Upper lobe of right lung (tissue), 1 donor: ENCODE measurements at places on chromosomes 4 and X. TPM values are rescaled to one million over a fixed set of nuclear protein-coding genes. Genes with fewer than 3 reads are reported as not detected.

GRCh38 chrX:102765217-102765616 lies 44.7 kb downstream of the GPRASP3 start:
- no peak for DNase-seq
- no peak overlapping the region for H3K4me3 ChIP-seq
- no peaks in the 10 kb centered on the region for H3K36me3 ChIP-seq

Gene NHSL2
- 17.3 TPM for total RNA-seq

DNA sequence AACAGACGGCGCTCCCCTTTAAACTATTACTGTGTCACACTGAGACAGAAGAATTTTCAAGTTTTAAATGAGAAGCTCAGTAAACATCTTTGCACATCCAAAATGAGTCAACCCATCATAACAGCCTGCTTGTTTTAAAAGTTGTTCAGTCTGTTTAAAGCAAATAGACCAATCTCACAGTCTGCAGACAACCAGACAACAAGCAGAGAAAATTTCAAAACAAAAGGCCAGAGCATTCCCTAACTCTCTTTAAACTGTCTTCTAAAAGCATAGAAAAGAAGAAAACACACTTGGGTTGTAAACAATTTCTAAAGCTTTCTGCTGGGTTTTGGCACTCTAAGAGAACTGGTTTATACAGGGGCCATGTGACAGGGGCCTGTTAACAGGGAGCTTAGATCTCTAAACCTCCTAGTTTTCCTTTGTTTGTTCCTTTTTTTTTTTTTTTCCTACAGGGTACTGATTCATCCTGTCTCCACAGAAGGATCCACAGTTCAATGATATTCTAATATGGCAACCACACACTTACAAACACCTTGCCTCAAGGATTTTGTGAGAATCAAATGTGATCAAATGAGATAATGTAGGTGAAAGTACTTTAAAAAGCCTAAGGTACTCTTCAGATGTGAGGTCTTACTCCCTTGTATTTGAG lies 100.8 kb upstream of the MAML3 start:
- H3K4me3 ChIP-seq, result no peak overlapping the region
- H3K27me3 ChIP-seq, result no peaks in the 10 kb centered on the region
- H3K4me1 ChIP-seq, result no peaks in the 10 kb centered on the region

- H3K4me1 ChIP-seq, result no peaks in the 10 kb centered on the region
- peak overlapping the region; percentile 45 for H3K4me3 ChIP-seq
- no peaks in the 10 kb centered on the region for H3K36me3 ChIP-seq
Measured at GRCh38 chrX:40152173-40152711, 54.5 kb upstream of the BCOR start.

DNA sequence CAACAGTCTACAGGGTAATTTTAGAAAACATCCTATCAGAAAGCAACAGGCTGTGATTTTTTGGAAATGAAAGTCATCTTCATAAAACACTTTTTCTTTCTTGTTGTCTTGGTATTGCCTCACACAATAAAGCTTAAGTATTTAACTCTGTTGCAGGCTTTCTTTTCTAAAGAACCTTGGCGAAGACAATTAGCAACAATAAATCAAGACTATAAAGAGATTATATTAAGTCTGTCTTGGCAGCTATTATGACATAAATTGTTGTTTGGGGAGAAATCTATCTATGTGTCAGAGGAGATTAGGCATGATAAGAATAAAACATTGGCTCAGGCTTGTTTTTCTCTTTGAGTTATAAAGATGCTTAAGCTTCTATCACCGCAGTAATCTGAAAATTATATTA lies 1774.8 kb downstream of the ARAP2 start:
- no peaks in the 10 kb centered on the region for H3K27me3 ChIP-seq
- no peak overlapping the region for H3K4me3 ChIP-seq
- DNase-seq, result no peak
- no peaks in the 10 kb centered on the region for H3K4me1 ChIP-seq
- H3K36me3 ChIP-seq, result no peaks in the 10 kb centered on the region

DNA sequence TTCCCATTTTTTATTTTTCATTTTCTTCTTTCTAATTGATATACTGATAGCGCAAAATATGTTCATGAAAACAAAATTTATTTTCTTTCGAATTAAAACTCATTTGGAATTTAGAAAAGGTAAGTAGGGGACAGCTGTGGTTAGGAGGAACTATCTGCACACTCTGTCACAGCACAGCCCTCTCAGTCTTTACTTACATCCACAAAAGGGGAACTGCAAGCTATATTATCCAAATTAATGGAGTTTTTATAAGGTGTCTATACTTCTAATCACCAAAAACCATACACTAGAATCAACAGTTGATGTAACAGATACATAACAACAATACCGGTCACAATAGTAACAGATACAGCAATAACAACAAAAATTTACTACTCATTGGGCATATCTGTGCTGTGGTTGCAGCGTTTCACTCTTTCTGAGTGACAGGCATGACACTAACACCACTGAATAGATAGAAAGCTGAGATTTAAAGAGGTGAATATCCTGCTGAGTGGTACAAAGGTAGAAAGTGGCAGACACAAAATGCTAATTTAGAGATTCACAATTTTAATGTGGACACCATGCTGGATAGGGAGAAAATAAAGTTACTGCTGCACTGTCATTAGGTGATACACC lies 160.7 kb downstream of the PPP3CA start:
- H3K4me3 ChIP-seq, result no peak overlapping the region
- H3K27ac ChIP-seq, result no peak overlapping the region
- peaks cover 9% of the 10 kb centered on the region for H3K4me1 ChIP-seq
- no peaks in the 10 kb centered on the region for H3K36me3 ChIP-seq
- no peak for DNase-seq
- no peaks in the 10 kb centered on the region for H3K27me3 ChIP-seq

DNA sequence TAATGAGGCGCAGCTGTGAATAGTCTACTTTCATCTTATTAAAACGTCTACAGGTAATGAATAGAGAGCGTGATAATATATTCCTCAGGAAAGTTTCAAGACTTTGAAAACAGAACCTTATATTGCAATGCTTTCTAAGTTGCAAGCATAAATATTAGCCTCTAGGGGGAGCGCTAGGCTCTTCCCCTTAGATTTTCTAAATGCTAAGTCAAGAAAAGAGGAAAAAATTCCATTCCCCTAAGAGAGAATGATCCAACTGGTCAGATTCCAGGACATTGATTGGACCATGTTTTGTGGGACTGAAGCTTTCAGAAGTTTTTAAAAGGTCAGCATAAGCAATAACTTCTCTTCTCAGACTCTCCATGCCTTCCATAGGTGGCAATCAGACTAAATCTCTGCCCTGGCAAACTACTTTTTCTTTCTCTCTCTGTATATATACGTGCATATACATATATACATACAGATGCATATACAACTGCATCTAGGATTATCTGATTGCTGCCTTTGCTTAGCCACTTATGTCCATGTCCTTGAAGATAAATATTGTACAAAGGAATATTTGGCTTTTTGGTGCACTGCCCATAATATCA lies 492.9 kb downstream of the INPP4B start:
- DNase-seq, result no peak
- no peak overlapping the region for H3K4me3 ChIP-seq
- H3K36me3 ChIP-seq, result no peaks in the 10 kb centered on the region
- peaks cover 37% of the 10 kb centered on the region for H3K4me1 ChIP-seq

Gene RTL3
- total RNA-seq, result not detected

Gene CXCL3
- total RNA-seq, result 9.7 TPM

Gene COL25A1
- total RNA-seq, result 0.75 TPM

DNA sequence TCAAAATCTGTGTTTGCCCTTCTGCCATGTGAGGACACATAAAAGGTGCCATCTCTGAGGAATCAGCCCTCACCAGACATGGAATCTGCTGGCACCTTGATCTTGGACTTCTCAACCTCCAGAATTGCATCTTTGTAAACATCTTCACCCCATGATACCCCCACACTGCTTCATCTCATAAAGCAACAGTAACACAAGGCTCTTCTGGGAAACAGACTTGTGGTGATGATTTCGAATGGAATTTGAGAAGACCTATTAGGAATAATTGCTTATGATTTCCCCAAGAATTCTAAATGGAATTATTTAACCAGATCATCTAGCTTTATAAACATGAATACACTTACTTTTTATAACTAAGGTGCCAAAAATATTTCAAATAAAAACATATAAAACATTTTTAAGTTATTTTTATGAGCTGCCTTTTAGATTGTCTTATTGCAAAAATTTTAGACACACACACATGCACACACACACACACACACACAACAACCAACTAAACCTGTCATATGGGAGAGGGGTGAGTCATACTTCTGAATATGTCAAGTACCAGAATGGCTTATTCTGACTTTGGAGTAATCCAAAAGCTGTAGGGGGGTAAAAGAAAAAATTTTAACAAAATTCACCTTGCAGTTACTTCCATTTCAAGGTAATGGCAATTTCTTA lies 82.0 kb downstream of the USP46 start:
- H3K27me3 ChIP-seq, result no peaks in the 10 kb centered on the region
- DNase-seq, result no peak
- no peaks in the 10 kb centered on the region for H3K36me3 ChIP-seq
- no peaks in the 10 kb centered on the region for H3K4me1 ChIP-seq
- H3K27ac ChIP-seq, result no peak overlapping the region

Gene SCARB2
- 190 TPM for total RNA-seq

DNA sequence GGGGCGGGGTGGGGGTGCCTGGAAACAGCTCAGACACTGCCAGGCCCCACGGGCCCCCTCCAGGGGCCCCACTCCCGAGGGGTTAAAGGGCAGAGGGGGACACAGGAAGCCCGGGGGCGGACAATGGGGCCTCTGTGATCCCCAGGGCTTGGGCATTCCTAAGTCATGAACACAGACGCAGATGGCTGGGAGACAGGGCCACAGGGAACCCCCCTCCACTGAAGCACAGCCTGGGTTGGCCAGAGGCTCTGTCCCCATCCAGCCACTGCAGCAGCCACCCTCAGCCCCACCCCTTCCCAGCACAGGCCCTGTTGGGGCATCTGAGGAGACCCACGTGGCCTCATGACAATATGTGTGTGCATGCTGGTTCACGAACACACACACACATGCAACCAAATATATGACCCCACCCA lies 3.9 kb downstream of the L1CAM start:
- H3K4me1 ChIP-seq, result no peaks in the 10 kb centered on the region
- H3K4me3 ChIP-seq, result no peak overlapping the region
- no peak for DNase-seq
- H3K36me3 ChIP-seq, result no peaks in the 10 kb centered on the region
- no peak overlapping the region for H3K27ac ChIP-seq
- H3K27me3 ChIP-seq, result peaks cover 12% of the 10 kb centered on the region

DNA sequence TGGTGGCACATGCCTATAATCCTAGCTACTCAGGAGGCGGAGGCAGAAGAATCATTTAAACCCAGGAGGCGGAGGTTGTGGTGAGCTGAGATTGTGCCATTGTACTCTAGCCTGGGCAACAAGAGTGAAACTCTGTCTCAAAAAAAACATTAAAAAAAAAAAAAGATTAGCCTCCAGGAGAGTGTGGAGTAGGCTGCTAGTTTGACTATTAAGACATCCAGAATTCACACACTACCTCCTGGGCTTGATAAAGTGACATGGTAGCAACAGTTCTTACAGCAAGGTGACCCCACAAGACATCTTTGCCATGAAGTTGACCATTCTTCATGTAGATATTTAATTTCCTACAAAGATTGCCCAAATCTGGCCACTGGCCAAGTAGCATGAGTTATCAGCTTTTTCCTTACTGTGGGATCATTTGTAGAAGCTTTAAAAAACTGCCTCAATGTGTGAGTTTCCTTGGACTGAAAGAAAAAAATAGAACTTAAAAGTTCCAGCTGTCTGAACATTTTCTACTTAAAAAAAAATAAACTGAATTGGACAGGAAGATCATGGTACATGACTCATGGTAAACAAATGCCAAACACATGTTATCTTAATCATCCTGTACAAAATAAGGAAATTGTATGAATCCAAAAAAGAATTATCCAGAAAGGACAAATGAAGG lies 35.3 kb upstream of the SPRY1 start:
- no peaks in the 10 kb centered on the region for H3K36me3 ChIP-seq
- H3K4me3 ChIP-seq, result no peak overlapping the region
- H3K4me1 ChIP-seq, result no peaks in the 10 kb centered on the region
- DNase-seq, result no peak
- no peaks in the 10 kb centered on the region for H3K27me3 ChIP-seq

DNA sequence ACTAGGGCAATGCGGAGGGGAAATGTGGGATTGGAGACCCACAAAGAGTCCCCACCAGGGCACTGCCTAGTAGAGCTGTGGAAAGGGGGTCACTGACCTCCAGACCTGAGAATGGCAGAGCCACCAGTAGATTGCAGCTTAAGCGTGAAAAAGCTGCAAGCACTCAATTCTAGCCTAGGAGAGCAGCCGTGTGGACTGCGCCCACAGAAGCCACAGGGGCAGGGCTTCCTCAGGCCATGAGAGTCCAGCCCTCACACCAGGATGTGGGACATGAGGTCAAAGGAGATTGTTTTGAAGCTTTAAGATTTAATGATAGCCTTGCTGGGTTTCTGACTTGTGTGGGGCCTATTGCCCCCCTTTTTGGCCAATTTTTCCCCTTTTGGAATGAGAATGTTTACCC lies 379.0 kb downstream of the INPP4B start:
- H3K36me3 ChIP-seq, result no peaks in the 10 kb centered on the region
- no peaks in the 10 kb centered on the region for H3K4me1 ChIP-seq
- H3K27me3 ChIP-seq, result no peaks in the 10 kb centered on the region
- DNase-seq, result no peak
- H3K27ac ChIP-seq, result no peak overlapping the region
- no peak overlapping the region for H3K4me3 ChIP-seq

DNA sequence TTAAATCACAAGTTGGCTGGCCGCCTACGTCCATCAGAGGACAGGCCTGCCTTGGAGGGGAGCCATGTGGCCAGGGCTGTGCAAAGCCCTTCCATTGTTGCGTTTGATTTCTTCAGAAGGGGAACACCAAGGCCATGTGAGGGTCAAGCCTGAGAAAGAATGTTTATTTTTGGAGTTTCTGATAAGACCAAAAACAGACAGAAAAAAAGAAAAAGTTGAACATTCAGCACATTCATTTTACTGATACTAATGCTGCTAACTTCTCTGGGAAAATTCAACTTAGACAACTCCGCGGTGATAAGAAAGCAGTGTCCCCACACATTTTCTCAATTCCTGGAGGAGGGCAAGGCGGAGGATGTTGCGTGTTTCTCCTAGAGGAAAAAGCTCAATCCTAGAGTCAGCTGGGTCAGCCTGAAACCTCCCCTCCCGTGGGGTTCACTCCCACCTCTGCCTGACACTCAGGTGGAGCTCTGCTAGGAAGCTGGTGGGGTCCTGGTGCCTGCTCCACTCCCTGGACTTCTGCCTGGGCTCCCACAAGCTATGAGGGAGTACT lies 63.5 kb downstream of the ANAPC4 start:
- no peaks in the 10 kb centered on the region for H3K36me3 ChIP-seq
- H3K27ac ChIP-seq, result peak overlapping the region; percentile 8
- H3K27me3 ChIP-seq, result no peaks in the 10 kb centered on the region
- no peak overlapping the region for H3K4me3 ChIP-seq

Gene BEX2
- 16.9 TPM for total RNA-seq

GRCh38 chr4:32135642-32136041 lies 1415.5 kb downstream of the PCDH7 start:
- no peak overlapping the region for H3K27ac ChIP-seq
- no peaks in the 10 kb centered on the region for H3K27me3 ChIP-seq
- no peaks in the 10 kb centered on the region for H3K4me1 ChIP-seq
- H3K4me3 ChIP-seq, result no peak overlapping the region
